ENCODE measurements at places on chromosomes 7 and 10.

DNA sequence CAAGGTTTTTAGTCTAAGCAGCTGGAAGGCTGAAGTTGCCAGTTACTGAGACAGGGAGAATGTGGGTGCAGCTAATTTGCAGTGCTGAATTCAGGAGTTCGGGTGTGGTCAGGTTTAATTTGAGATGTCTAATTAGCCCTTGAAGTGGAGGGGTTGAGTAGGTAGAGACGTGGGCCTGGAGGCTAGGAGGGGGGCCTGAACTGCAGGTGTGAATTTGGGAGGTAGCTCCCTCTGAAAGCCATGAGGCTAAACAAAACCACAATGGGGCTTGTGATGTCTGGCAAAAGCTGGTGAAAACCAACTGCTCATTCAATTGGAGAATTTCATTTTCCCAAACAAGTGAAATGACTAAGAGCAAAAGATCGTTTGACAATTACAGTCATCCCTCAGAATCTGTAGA is 246.0 kb upstream of the NFE2L3 start:
- no peak for DNase-seq

- no peak for DNase-seq
These were observed 3.0 kb downstream of the ZCCHC24 start for GRCh38 chr10:79442171-79443040.

- no peak for DNase-seq
These were observed 49.5 kb downstream of the VIPR2 start for GRCh38 chr7:159094919-159095915.

- DNase-seq = no peak
These were observed 5.4 kb downstream of the ATP6V1F start for GRCh38 chr7:128867842-128868623.

- no peak for DNase-seq
These were observed 29.1 kb downstream of the EPC1 start for GRCh38 chr10:32317795-32318357.

DNA sequence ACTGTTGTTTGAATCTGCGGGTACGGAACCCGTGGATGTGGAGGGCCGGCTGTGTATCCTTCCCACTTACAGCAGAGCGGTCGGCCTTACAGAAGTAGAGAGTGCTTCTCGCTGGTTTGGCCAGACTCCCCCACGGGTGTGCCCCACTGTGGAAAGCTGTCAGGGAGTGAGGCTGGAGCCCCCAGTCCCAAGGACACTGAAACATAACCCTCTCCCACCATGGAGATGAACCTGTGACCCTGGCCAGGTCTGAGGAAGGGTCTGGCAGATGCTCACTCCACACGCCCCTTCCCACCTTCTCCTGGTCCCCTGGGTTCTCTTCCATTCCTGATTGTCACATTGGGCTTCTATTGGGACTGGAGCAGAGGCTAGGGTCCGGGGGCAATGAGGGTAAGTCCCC is 39.6 kb downstream of the TSPAN15 start:
- no peak for DNase-seq

DNA sequence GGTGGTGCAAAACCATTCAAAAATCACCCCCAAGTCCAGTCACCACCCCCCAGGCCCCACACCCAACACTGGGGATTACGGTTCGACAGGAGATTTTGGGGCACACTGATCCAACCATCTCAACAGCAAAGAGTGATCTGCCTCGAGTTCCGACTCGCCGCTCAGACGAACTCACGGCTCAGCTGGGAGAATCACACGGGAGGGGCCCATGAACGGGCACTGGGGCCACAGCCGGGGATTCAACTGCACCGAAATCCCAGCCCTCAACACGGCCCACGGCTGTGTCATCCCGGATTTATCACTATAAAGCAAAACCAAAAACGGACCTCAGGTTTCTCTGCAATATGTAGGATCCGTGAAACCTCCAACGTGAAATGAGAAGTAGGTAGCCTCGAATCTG is 460.0 kb downstream of the DNAJB6 start:
- no peak for DNase-seq

GRCh38 chr7:1496531-1497292 is 7.5 kb downstream of the INTS1 start:
- no peak for DNase-seq

DNA sequence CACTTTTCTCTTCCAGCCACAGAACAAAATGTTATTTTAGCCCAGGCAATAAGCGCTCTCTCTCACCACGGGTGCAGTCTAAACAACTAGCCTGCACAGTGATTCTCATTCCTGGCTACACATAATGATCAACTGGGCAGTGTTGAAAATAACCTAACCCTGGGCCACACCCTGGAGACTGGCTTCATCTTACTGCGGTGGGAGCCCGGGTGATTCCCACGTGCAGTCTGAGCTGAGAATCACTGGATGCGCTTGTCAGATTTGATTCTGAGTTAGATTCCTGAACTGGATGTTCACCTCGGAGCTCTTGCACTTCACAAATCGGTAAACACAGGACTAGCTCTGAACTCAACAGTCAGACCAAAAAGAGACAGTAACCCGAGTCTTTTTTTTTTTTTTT is 14.9 kb downstream of the ZC3HAV1 start:
- DNase-seq = no peak

DNA sequence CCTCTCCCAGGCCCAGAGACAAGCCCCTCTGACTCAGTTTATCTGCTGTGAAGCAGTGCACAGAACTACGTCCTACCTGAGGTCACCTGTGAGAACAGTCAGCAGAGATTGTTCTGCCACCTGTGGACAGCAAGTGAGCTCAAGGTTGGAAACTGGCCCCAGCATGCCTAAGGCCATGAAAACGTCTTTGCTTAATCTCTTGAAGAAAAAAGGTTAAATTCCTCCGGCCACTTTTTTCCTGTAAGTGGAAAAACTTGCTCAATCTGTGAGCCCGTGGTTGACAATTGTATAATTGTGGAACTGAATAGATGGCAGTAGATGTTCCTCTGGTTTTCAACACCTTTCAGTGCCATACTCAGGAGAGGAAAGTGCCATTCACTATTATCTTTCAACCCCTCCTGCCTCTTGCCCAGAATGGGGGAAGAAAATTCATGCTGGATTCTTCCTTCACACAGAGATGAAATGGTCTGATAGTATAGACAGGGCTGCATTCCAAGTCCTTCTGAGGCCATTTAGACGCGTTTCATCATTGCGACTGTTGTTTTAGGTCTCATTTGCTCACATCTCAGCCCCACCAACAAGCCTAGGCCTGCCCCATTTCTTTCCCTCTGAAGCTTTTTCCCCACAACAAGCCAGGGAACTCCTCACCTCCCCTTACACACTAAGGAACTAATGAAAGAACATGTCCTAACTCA is 292.9 kb downstream of the FZD1 start:
- no peak for DNase-seq

- DNase-seq = peak; percentile 26
These were observed 46.1 kb downstream of the PTPRN2 start for GRCh38 chr7:158541346-158542010.

DNA sequence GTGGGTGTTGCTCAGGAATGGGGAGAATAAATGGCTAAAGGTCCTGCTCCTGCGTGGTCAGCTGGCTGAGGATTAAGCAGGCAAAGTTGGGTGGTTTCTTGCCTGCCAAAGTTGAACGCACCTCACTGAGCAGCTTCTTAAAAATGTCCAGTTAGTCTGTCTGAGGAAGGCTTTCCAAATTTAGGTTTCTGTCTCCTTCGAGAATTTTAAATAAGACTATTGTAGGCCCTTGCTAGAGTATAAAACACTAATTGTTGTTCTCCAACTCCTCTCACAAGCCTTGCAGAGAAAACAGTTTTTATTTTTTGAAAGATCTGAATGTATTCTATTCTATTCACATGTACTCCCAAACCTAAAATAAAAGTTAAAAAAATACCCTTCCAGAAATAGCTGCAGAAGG is 122.0 kb upstream of the LAMB4 start:
- DNase-seq = no peak

- no peak for DNase-seq
These were observed 221.0 kb downstream of the GLRX3 start for GRCh38 chr10:130357226-130357625.

DNA sequence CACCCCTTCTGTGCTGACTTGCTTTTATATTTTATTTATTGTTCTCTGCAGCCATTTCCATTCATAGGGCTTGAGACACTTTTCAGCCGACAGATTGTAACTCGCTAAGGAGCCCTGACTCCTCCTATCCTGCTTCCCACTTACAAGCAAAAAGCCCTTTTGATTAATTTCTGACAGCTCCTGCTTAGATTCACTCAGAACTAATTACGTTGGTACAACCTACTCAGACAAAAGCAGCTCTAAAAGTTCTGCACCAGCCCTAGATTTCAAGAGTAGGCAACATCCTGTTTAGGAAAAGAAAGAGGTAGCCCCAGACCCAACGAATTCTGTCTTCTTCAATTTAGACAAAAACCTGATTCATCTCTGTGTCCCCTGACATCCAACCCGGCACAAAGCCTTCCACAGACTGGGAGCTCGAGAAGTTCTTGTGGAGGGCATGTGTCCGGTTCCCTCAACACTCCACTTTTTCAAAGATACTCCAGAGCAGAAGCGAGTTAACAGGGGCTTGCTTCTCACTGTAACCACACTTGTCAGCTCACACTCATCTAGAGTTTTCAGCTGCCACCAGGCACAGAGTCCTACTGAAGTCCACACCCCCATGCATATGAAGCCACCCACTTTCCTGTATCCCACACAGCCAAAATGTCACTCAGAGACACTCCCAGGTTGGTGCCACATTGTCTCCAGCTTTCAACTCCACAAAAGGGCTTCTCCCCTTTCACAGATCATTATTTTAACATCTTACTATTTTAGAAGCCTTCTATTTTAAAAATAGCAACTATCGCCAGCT is 113.6 kb upstream of the NFE2L3 start:
- DNase-seq = no peak

GRCh38 chr10:92208736-92209135 is 82.1 kb downstream of the CPEB3 start:
- no peak for DNase-seq

DNA sequence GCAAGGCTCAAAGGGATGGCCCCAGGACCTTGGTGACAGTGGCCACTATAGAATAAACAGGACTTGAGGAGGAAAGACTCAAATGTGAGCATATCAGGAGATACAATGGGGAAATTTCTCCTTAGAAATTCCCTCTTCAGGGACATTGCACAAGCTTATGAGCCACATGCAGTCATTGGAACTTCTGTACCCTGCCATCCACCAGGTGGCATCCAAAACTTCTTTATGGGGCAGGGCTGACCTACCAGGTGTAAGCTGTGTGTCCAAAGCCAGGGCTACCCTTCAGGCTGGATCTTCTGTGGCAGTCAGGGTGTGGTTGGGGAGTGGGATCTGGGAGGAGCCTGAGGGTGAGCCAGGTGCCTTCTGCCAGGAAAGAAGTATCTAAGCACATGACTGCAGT is 36.6 kb upstream of the LRRC18 start:
- no peak for DNase-seq

DNA sequence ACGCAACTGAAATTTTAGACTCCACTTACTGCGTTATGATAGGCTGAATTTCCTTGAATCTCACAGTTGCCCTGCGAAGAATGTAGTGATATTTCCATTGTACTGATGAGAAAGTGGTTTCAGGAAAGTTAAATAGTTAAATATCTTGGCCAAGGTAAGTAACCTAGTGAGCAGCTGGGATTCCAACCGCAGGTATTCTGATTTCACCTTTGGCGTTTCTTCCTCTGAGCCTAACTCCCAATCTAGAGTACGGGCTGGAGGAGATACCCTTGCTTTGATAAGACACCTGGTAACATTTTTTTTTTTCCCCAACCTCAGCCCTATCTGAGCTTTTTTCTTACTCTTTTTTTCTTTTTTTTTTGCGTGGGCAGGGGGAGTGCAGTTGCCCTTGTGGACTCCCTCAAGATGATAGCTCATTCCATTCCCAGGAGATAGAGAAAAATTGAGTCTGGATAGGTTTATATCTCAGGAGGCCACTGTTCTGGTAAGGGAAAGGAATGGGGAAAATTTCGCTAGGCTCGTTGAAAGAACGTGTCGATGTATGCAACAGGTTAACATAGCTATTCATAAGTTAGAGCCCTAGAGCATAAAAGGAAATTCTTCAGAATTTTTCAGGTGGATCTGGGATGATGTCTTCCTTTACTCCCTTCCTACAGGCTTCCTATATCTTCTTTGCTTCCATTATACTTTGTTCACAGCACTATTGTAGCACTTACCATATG is 3.1 kb upstream of the TAS2R38 start:
- no peak for DNase-seq

DNA sequence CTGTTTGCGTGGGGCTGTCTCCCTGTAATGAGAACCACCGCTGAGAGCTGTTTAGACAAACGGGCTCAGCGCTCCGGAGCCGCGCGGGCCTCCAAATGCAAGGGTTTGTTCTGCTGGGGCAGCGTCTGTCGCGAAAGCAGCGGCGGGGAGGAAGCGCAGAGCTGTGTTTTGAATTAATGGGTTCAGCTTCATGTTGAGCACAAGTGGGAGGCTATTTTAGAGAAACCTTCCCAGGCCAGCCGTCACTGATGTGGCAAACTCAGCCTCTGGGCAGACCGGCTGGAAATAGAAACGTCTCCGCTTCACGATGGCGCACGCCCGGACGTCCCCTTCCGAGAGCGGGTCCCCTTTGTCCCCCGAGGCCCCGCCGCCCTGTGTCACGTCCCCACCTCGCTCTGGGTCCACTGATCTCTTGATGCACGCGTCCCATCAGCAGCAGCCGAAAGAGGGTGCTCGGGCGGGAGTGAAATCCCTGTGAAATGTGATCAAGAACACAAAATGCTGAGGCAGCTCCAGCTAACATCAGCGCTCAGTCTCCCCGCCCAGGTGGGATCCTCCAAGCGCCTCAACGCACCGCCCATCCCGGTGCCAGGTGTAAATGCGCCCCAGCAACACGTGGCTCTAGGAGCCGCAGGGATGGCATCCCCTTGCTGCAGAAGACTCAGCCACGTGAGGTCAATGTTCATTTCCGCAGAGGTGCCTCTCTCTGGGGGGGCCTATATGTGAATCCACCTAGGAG is 44.9 kb downstream of the BAMBI start:
- peak; percentile 3 for DNase-seq

DNA sequence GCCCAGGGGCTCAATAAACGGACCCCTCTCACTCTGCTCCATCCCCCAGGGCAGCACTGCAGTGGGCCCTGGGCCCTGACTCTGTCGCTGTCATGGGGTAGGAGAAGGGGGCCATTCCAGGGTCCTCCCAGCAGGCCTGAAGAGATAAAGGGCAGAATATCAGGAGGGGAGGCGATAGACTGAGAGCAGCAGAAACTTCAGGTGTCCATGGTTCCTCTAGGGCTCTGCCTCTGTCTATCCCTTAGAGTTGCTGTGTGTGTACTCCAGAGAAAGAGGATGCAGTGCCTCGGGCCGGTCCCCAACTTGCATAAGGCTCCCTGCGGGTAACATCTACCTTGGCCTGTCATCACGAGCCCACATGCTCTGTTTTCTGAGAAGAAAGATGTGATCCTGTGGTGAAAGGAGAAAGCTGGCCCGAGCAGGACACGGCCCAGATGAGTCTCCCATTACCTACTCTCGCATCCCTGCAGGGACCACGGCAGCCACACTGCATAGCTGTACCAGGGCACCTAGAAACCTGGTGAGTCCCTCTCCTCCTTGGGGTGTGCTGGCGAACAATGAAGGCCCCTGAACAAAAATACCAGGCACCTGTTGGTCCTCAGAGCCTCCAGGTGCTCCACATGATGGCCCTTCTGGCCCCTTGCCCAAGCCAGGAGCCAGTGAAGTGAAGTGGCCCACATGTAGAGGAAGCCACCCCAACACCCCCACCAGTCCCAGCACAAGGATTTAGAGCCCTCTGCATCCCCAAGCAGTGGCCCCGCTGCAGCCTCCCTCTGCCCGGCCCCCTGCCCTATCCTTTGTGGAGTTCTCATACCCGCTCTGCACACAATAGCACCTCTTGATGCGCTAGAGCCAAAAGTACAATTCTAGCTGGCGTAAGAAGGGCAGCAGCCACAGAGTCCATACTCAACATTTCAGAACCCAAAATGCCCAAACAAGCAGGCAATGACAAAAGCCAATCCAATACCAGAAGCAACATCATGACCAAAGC is 106.8 kb downstream of the ARHGAP22 start:
- no peak for DNase-seq

GRCh38 chr7:103466814-103467213 is 20.8 kb upstream of the SLC26A5 start:
- no peak for DNase-seq
